Panc1 (cell line): ENCODE measurements at places on chromosomes 5 and 9. TPM values are rescaled to one million over a fixed set of nuclear protein-coding genes. Genes with fewer than 3 reads are reported as not detected.

DNA sequence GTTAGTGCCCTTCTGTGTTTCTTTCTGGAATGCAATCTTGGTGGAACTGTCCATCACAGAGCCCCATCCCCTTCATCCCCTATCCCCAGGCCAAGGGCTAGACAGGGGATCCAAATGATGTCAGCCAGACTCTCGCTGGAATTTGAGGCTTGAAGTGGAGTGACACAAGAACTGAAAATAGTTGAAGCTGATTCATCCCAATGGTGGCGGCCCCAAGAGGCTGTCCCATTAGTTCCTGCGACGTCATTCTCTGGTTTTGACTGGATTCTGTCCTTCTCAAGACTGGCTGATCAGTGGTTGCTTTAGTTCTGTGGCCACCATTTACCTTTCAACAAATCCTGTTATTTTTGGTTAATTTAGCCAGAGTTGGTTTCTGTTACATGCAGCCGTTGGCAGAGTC lies 59.9 kb downstream of the SUB1 start:
- H3K27me3 ChIP-seq: no peaks in the 10 kb centered on the region
- no peak overlapping the region for H3K4me3 ChIP-seq
- H3K36me3 ChIP-seq: no peaks in the 10 kb centered on the region
- DNase-seq: no peak

FOXD4L5 gene
- total RNA-seq: 0.08 TPM

GRCh38 chr5:160452795-160453194 lies 31.1 kb downstream of the PTTG1 start:
- H3K4me3 ChIP-seq: no peak overlapping the region
- DNase-seq: no peak
- H3K4me1 ChIP-seq: no peaks in the 10 kb centered on the region
- no peaks in the 10 kb centered on the region for H3K36me3 ChIP-seq

DNA sequence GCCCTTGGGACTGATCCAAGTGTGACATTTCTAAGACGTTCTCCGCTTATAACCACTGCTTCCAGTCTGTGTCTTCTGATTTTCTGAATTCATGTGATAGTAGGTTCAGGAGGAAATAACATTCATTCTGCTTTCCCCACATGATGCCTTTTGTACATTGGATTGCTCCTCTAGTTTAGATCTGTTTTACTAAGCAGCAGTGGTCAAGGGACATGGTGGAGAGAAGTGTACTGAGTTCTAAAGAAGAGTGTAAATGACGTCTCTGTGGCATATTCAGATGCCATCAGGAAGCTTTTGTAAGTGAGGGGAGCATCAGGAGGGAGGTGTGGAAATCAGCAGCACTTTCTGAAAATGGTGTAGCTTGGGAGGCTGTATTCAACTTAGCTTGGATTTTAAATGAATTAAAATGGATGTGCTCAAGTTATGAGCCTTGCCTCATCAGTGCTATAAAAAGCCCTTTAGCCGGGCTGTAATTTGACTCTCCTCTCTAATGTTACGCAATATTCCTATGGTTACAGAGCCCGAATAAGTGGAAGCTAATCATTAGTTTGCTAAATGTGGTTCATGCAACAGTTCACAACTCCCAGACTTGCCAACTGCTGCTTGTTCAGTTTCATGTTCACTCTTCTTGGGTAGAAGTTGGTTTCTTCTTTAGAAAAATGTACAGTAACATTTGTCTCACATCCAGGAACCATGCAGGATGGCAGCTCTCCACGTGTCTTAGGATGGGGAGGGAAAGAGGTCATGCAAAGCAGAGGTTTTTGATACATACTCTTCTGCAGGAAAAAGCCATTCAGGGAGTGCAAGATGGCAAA lies 281.3 kb downstream of the ARHGAP26 start:
- no peak overlapping the region; the same call in 1 of the 2 replicates for H3K27ac ChIP-seq
- H3K4me3 ChIP-seq: no peak overlapping the region
- peaks cover 6% of the 10 kb centered on the region for H3K36me3 ChIP-seq
- H3K27me3 ChIP-seq: no peaks in the 10 kb centered on the region

DNA sequence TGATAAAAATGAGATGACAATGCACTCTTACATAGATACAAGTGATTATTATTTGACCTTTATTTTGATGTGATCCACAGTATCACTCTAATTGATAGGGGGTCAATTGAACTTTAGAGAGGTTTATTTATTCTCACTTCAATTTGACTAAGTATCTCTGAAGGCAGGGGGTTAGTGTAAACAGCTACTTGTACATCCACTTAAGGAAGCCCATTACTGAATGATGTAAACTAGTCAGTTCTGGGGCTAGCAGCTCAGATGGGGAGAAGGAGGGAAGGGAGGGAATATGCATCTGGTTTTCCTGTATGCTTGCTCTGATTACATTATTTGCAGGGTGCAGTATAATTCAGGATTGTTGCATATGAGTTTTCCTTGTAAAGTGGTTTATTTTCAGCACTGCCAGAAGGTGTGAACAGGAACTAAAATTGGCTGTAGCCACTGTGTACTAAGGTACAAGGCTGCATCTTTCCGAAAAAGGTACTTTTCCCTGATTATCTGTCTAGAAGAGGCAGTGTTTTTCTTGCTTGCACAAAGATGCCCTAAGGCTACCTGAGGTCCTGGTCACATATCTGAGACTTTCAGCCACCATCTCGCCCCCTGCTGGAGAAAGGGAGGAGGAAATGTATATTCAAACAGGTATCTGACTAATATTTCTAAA lies 51.2 kb downstream of the MRPS27 start:
- peaks cover 2% of the 10 kb centered on the region; the same call in 1 of the 2 replicates for H3K36me3 ChIP-seq
- H3K4me3 ChIP-seq: no peak overlapping the region
- H3K27ac ChIP-seq: no peak overlapping the region
- DNase-seq: no peak
- H3K27me3 ChIP-seq: no peaks in the 10 kb centered on the region

NIM1K gene
- total RNA-seq: 0.59 TPM

- no peaks in the 10 kb centered on the region; the same call in 1 of the 2 replicates for H3K36me3 ChIP-seq
- DNase-seq: no peak
- H3K27ac ChIP-seq: peak overlapping the region; percentile 61; the same call in 1 of the 2 replicates
- H3K4me3 ChIP-seq: peak overlapping the region; percentile 60
- peaks cover 3% of the 10 kb centered on the region; the same call in 1 of the 2 replicates for H3K4me1 ChIP-seq
Observed at GRCh38 chr9:4984171-4984620, 876 bp upstream of the JAK2 start.

DNA sequence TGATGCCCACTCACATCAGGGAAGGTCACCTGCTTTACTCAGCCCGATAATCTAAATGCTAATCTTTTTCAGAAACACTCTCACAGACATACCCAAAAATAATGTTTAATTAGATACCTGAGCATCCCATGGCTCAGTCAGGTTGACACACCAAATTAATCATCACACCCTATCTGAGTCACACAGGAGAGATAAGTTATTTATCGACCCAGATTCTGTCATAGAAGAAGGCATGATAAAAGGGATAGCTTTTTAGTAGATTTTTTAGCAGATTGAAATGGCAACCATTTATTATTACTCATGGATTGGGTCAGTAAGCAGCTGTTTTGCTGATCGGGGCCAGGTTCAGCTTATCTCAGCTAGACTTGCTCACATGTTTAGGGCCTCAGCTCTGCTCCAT lies 97.8 kb upstream of the TYRP1 start:
- H3K36me3 ChIP-seq: no peaks in the 10 kb centered on the region
- H3K4me3 ChIP-seq: no peak overlapping the region
- no peak for DNase-seq
- no peak overlapping the region for H3K27ac ChIP-seq

DNA sequence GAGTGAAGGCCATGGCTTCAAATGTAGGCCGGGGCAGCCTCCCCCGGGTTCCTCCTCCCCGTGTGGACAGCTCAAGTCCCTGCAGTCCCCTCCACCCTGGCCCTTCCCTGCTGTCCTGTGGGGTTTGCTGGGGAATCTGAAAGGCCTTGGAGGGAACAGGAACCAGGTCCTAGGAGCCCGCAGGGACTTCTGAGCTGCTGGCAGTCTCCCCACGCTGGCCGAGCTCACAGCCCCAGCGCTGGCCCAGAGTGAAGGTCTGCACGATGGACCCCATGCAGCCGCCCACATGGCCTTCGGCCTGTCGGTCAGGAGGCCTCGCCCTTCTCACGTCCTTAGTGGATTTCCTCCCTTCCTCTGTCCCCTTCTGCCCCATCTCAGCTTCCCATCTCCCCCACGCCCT lies 25.7 kb upstream of the NOTCH1 start:
- H3K4me1 ChIP-seq: peaks cover 26% of the 10 kb centered on the region
- H3K4me3 ChIP-seq: no peak overlapping the region
- no peaks in the 10 kb centered on the region for H3K36me3 ChIP-seq
- no peaks in the 10 kb centered on the region for H3K27me3 ChIP-seq

DNA sequence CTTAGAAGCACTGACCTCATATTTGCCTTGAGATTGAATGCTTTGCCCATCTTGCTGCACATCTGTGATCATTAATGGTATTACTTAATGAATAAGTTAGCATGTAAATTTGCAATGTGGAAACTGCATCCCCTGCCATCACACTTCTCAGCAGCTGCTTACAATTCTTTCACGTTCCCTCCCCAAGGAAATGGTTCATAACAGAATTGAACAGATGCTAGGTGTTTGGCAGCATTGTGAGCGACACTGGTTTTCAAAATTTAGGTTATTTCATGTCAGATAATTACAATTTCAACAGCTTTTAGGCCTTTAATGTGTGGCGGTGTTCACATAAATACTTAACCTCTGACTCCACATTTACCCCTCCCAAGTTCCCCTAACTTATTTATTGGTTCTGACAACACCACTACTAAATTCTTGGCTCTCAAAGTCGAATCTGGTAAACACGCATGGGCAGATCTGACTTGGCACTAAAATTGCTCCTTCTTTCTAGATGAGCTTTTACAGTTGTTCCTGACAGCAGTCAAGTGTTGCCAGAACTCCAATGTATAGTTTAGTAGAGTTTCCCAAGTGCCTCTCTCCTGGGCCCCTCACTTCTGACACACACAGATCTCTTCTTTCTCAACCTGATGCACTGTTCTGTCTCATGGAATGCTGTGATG lies 46.8 kb downstream of the SLC1A3 start:
- H3K27me3 ChIP-seq: peaks cover 7% of the 10 kb centered on the region; the same call in 1 of the 2 replicates
- no peak for DNase-seq
- no peaks in the 10 kb centered on the region for H3K36me3 ChIP-seq
- H3K27ac ChIP-seq: no peak overlapping the region
- no peak overlapping the region for H3K4me3 ChIP-seq

GRCh38 chr9:976258-976942 lies at the start of gene DMRT3:
Gene DMRT3 (plus strand): TSS chr9:976655. CDS start chr9:977002, 347 bp downstream.
- no peaks in the 10 kb centered on the region for H3K4me1 ChIP-seq
- no peak within 1 kb of the TSS for H3K4me3 ChIP-seq
- no peak for DNase-seq
- H3K27me3 ChIP-seq: no peaks in the 10 kb centered on the region
- no peak within 1 kb of the TSS for H3K27ac ChIP-seq
- H3K36me3 ChIP-seq: no peaks in the 10 kb centered on the region

- H3K36me3 ChIP-seq: no peaks in the 10 kb centered on the region
- no peak overlapping the region for H3K4me3 ChIP-seq
- H3K4me1 ChIP-seq: no peaks in the 10 kb centered on the region
- no peak overlapping the region for H3K27ac ChIP-seq
Observed at GRCh38 chr9:111148052-111149017, 110.1 kb upstream of the LPAR1 start.

LCP2 gene
- 0.36 TPM for total RNA-seq

- H3K4me3 ChIP-seq: no peak overlapping the region
- no peaks in the 10 kb centered on the region for H3K4me1 ChIP-seq
- DNase-seq: no peak
- H3K27ac ChIP-seq: no peak overlapping the region
- H3K27me3 ChIP-seq: no peaks in the 10 kb centered on the region
Observed at GRCh38 chr5:123585871-123586270, 73.9 kb downstream of the CSNK1G3 start.

ECM2 gene
- total RNA-seq: not detected

- H3K27ac ChIP-seq: no peak overlapping the region
- no peak overlapping the region for H3K4me3 ChIP-seq
- DNase-seq: no peak
- no peaks in the 10 kb centered on the region for H3K27me3 ChIP-seq
- no peaks in the 10 kb centered on the region for H3K36me3 ChIP-seq
- H3K4me1 ChIP-seq: peaks cover 10% of the 10 kb centered on the region
Observed at GRCh38 chr5:139514486-139514856, 31.9 kb upstream of the STING1 start.

CFAP77 gene
- not detected for total RNA-seq

PCDHGA7 gene
- total RNA-seq: 0.18 TPM

DNA sequence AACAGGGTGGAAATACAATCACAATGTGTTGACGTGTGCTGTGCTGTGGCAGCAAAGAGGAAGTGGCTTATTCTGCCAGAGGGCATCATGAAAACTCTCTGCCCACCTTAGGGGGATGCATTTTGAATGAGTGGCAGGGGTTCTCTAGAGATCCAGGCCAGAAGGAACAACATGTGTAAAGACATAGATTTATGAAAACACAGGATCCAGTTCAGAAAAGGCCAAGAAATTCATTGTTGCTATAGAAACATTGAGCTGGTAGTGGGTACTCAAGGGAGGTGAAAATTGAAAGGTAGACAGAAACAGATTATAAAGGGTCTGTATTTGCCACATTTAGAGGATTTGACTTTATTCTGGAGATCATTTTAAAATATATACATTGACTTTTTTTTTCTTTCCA lies 417.7 kb downstream of the ENC1 start:
- no peak overlapping the region for H3K27ac ChIP-seq
- no peaks in the 10 kb centered on the region for H3K4me1 ChIP-seq
- no peak for DNase-seq

GRCh38 chr5:10611290-10611689 lies 47.4 kb downstream of the ANKRD33B start:
- no peak for DNase-seq
- no peak overlapping the region for H3K27ac ChIP-seq
- no peak overlapping the region for H3K4me3 ChIP-seq
- no peaks in the 10 kb centered on the region for H3K4me1 ChIP-seq
- H3K36me3 ChIP-seq: no peaks in the 10 kb centered on the region; the same call in 1 of the 2 replicates
- H3K27me3 ChIP-seq: no peaks in the 10 kb centered on the region

GRCh38 chr5:9126490-9126889 lies 419.4 kb downstream of the SEMA5A start:
- H3K4me1 ChIP-seq: no peaks in the 10 kb centered on the region
- no peak for DNase-seq
- H3K27me3 ChIP-seq: no peaks in the 10 kb centered on the region
- no peak overlapping the region for H3K4me3 ChIP-seq
- H3K27ac ChIP-seq: no peak overlapping the region
- no peaks in the 10 kb centered on the region for H3K36me3 ChIP-seq
